ENCODE measurements at places on chromosomes 2 and 18. TPM values are rescaled to one million over a fixed set of nuclear protein-coding genes. Genes with fewer than 3 reads are reported as not detected.

The COLEC12 gene
- 24.0 TPM for total RNA-seq

The DSG1 gene
- not detected for total RNA-seq

The LIMS1 gene
- total RNA-seq, result 73.7 TPM

The SLC16A14 gene
- total RNA-seq, result 6.2 TPM

The PGAP1 gene
- total RNA-seq, result 6.3 TPM

The MARCHF7 gene
- 95.6 TPM for total RNA-seq

The IL1RL1 gene
- total RNA-seq, result 1.1 TPM

The RAB6D gene
- total RNA-seq, result not detected

The SKOR2 gene
- total RNA-seq, result not detected
